Keratinocyte (primary cell): ENCODE measurements at places on chromosomes 7 and 10. TPM values are rescaled to one million over a fixed set of nuclear protein-coding genes. Genes with fewer than 3 reads are reported as not detected.

GIMAP5 gene
- polyA plus RNA-seq: not detected in 3 replicates

FLNC gene
- 0.03 to 0.15 TPM (median 0.06 TPM) in 3 replicates for polyA plus RNA-seq

AKR1C4 gene
- polyA plus RNA-seq: not detected in 3 replicates

NME8 gene
- not detected in 3 replicates for polyA plus RNA-seq

GRCh38 chr10:43048301-43049051 lies 28.4 kb upstream of the RET start:
- no peak for DNase-seq

GRCh38 chr10:49323171-49323895 lies 24.4 kb downstream of the C10orf71 start:
- no peak for DNase-seq

DNA sequence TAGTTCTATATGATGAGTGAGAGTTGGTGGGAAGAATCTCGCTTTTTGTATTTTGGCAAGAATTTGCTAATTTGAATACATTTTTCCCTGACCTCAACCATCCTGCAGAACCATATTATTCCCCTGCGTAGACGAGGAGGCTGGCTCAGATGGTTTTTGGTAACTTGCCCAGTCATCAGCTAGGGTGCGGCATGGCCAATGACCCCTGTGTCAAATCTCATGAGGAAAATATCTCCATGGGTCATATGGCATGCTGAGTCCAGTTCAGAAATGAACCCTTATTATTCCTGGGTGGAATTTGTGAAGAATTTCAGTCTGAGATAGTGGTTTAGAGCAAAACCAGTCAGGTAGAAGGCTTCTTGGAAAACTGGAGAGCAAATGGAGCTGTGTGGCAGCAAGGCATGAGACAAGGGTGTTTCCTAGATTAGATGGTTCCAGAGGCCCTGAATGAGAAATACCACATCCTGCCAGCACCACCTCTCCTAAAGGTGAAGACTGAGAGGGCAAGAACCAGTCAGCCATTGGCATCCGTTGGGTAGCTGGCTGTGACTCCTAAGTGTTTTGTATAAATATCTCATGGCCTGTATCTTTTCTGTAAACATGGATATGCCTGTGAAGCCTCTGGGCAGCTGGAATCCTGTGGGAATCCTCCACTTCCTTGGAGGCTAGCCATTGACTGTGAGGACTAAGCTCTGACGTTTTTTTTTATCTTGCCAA lies 5.8 kb upstream of the UPP1 start:
- DNase-seq: no peak

GRCh38 chr7:151503902-151504714 lies 15.6 kb downstream of the RHEB start:
- DNase-seq: no peak

- DNase-seq: peak; percentile 48
These were observed 49.0 kb downstream of the WNT2 start for GRCh38 chr7:117273814-117274225.

DNA sequence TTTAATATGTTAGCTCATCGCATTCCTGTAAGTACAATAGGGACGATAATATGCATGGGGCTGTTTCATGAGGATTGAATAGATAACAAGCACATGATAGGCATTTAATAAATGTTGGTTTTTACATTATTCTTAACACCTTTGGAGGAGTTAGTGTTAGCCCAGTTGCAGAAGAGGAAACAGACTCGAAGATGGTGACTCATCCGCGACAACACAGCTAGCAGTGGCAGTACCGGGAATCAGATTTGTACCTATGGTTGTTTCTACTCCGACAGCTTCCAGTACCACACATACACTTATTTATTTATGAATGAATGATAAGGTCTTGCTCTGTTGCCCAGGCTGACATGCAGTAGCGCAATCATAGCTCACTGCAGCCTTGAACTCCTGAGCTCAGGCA lies 2.9 kb downstream of the LRMDA start:
- DNase-seq: no peak
